ENCODE measurements at places on chromosomes 1 and 21. TPM values are rescaled to one million over a fixed set of nuclear protein-coding genes. Genes with fewer than 3 reads are reported as not detected.

Gene CCDC27
- not detected for total RNA-seq

Gene FAM20B
- 37.7 TPM for total RNA-seq

Gene GCLM
- 23.0 TPM for total RNA-seq

Gene MECR
- 26.5 TPM for total RNA-seq

Gene NHLH1
- total RNA-seq, result not detected

Gene ZMYND12
- total RNA-seq, result not detected

Gene KRTAP11-1
- not detected for total RNA-seq

DNA sequence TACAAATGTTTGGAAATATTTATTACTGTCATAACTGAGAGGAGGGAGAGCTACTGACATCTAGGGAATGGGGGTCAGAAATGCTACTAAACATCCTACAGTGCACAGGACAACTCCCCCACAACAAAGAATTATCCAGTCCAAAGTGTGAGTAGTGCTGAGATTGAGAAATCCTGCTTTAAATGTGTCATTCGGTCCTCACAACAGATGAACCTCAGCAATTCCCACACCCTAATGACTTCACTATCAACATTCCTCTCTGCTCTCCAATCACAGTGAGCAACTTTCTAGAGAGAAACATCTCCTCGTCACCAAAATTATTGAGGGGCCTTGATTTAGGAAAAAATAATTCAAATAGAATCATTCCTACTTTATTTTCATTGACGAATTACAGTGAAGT, 18.0 kb downstream of the OMA1 start:
- no peak overlapping the region for H3K27ac ChIP-seq
- DNase-seq, result no peak
- H3K4me3 ChIP-seq, result no peak overlapping the region
- H3K4me1 ChIP-seq, result no peaks in the 10 kb centered on the region

GRCh38 chr1:215059947-215060346, 22.6 kb upstream of the KCNK2 start:
- no peak overlapping the region for H3K4me3 ChIP-seq
- no peak overlapping the region for H3K27ac ChIP-seq
- H3K4me1 ChIP-seq, result no peaks in the 10 kb centered on the region
- no peaks in the 10 kb centered on the region for H3K36me3 ChIP-seq
- no peak for DNase-seq

DNA sequence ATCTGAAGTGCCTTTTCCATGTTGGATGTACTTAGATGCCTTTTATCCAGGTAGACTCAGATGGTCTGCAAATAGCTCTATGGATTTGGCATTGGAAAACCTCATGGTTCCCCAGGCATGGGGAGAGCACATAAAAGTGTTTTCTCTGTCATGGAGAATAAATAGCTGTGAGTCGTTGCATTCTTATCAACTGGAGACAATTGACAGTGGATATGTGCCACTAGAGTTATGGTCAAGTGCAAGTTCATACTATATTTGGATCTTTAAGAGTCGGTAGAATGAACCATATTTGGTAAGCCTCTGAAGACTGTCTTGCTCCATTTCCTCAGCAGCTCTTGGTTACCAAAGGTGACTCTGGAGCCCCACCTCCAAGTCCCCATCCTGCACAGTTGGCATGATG, 83.7 kb downstream of the ROR1 start:
- H3K4me1 ChIP-seq, result no peaks in the 10 kb centered on the region
- no peaks in the 10 kb centered on the region for H3K27me3 ChIP-seq
- H3K4me3 ChIP-seq, result no peak overlapping the region
- no peak for DNase-seq

DNA sequence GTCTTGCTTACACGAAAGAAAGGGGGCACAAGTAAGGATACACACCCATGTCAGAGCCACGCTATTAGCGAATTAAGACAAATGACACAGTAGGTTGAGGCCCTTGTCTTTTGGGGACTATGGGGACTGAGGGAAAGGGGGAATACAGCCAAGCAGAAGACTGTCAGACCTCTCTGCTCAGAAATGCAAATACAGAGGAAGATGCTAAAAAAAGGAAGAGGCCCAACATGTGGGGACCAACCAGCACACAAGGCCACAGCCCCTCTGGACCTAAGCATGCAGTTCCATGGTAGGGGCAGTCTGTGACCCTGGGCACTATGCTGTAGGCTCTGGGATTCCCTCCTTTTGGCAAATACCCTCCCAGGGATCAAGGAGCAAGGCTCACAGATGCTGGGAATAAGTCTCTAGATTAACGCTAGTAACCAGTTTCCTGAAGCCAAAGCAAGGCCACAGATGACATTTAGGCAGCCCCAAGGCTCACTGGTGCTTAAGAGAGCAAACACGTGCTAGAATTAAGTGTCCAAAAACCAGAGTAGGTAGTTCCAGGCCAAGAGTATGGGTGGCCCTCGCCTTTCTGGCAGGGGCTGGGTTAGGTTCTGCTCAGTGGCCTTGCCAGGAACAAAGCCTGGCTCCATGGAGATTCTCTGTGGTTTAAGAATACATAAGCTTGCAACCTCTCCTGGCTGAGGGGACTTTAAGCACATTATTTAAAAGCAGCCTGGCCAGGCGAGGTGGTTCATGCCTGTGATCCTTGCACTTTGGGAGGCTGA, 38.2 kb downstream of the RABIF start:
- no peak overlapping the region for H3K4me3 ChIP-seq
- H3K27ac ChIP-seq, result no peak overlapping the region
- H3K4me1 ChIP-seq, result no peaks in the 10 kb centered on the region
- DNase-seq, result no peak

DNA sequence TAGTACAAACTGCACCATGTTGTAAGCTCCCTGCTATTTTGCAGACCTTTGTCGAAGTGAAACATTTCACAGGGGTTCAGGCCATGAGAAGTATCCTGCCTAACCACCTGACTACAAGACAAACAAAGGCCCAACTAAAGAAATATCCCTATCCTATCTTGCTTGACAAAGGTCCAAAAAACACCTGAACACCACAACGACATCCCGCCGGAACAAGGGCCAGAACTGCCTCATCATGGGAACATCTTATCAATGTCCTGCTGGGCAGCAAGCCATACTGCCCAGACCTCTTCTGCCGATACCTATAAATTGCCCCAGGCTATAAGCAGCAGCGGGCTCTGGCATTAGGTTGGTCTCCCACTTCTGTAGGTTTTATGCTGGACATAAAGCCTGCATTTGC, 12.3 kb downstream of the MYSM1 start:
- peaks cover 3% of the 10 kb centered on the region for H3K36me3 ChIP-seq
- DNase-seq, result no peak
- no peaks in the 10 kb centered on the region for H3K27me3 ChIP-seq
- no peak overlapping the region for H3K27ac ChIP-seq

DNA sequence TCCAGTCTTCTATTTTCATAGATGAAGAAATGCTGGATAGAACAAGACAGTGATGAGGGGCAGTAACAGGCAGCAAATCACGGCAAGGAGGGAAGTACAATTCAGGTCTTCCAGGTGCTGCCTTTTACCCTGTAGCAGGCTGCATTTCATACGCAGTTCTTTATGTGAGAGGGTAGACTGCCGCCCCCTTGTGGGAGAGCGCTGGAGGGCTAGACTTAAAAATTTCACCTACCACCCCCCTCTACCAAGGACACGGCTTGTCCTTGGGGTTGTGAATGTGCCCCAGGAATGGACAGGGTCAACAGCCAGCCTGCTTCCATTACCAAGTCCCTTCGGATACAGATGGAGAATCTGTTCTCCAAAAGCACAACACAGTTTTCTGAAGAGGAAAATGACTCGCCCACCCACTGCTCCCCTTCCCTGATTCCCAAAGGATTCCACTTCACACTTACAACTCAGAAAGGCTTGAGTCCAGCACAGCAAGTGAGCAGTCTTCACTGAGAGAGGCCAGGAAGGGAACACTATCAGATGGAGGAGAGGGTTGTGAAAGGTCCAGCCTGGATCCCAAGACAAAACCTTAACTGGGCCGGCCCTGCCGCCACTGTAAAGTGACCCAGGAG, 7.4 kb downstream of the WDR77 start:
- peaks cover 96% of the 10 kb centered on the region for H3K36me3 ChIP-seq
- H3K27ac ChIP-seq, result no peak overlapping the region
- H3K4me3 ChIP-seq, result no peak overlapping the region
- DNase-seq, result no peak

GRCh38 chr1:207364614-207365013, 43.1 kb downstream of the CD55 start:
- no peak for DNase-seq
- H3K27ac ChIP-seq, result no peak overlapping the region
- no peaks in the 10 kb centered on the region for H3K27me3 ChIP-seq
- no peaks in the 10 kb centered on the region for H3K36me3 ChIP-seq
- no peak overlapping the region for H3K4me3 ChIP-seq
- H3K4me1 ChIP-seq, result no peaks in the 10 kb centered on the region

DNA sequence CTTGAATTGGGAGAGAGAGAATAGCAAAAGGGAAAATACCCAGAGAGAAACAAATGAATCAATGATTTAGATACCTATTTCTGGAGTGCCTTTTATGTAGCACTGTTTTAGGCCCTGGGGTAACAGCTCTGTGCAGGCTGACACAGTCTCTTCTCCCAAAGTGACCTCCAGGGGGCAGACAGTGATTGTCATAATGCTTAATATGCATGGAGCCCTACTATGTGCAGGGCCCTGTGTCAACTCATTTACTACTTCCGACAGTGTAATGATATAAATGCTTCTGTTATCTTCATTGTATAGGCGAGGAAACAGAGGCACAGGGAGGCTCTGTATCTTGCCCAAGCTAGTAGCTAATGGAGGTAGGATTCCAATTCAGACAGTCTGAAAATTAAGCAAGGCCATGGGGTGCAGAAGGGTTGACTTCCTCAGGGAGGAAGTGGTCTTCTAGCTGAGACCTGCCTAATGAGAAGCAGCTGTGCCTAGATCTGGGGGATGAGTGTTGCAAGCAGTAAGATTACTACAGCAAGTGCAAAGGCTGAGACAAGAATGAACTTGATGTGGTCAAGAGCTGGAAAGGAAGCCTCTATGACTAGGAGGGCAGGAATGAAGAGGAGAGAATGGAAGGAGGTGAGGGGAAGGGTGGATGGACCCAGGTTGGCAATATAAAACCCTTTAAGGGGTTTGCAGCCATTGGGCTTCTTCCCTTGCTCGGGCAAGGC, 16.2 kb upstream of the SERINC2 start:
- H3K4me1 ChIP-seq, result peaks cover 8% of the 10 kb centered on the region
- H3K27me3 ChIP-seq, result no peaks in the 10 kb centered on the region
- peak overlapping the region; percentile 90 for H3K27ac ChIP-seq
- no peaks in the 10 kb centered on the region for H3K36me3 ChIP-seq
- no peak overlapping the region for H3K4me3 ChIP-seq

GRCh38 chr1:20342294-20343148, 51.8 kb downstream of the VWA5B1 start:
- no peak overlapping the region for H3K4me3 ChIP-seq
- no peak for DNase-seq
- no peaks in the 10 kb centered on the region for H3K27me3 ChIP-seq
- H3K36me3 ChIP-seq, result no peaks in the 10 kb centered on the region

- H3K36me3 ChIP-seq, result no peaks in the 10 kb centered on the region
- no peaks in the 10 kb centered on the region for H3K4me1 ChIP-seq
- H3K4me3 ChIP-seq, result no peak overlapping the region
- no peak overlapping the region for H3K27ac ChIP-seq
- DNase-seq, result no peak
Measured at GRCh38 chr1:4355839-4356238, 298.6 kb upstream of the AJAP1 start.

DNA sequence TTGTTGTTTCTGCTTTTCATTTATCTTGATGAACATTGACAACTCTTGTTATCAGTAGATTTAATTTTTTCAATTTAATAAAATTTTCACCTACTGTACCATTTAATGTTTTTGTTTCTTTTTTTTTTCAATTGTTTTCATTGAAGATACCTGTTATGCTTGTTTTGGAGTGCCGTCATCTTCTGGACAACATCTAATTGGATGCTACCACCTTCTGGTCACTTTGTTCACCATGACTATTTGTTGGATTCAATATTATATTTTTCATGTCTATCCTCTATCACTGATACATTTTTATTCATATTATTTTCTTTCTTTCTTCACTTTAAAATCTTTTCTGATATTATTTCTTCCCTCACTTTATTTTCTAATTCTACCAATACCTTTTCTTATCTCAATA, 14.0 kb downstream of the KRTAP21-2 start:
- no peak overlapping the region for H3K27ac ChIP-seq
- no peaks in the 10 kb centered on the region for H3K36me3 ChIP-seq
- no peaks in the 10 kb centered on the region for H3K27me3 ChIP-seq
- no peak overlapping the region for H3K4me3 ChIP-seq

- H3K36me3 ChIP-seq, result no peaks in the 10 kb centered on the region
- DNase-seq, result no peak
- no peaks in the 10 kb centered on the region for H3K27me3 ChIP-seq
- peak overlapping the region; percentile 96 for H3K4me3 ChIP-seq
- peak overlapping the region; percentile 100 for H3K27ac ChIP-seq
Measured at GRCh38 chr1:198156111-198156744, 570 bp upstream of the NEK7 start.

- no peak overlapping the region for H3K4me3 ChIP-seq
- H3K4me1 ChIP-seq, result no peaks in the 10 kb centered on the region
- no peak for DNase-seq
- H3K27me3 ChIP-seq, result no peaks in the 10 kb centered on the region
- no peak overlapping the region for H3K27ac ChIP-seq
Measured at GRCh38 chr1:55084257-55084656, 44.9 kb downstream of the PCSK9 start.

GRCh38 chr1:234942879-234943506, 185.6 kb downstream of the TOMM20 start:
- H3K27ac ChIP-seq, result no peak overlapping the region
- no peaks in the 10 kb centered on the region for H3K27me3 ChIP-seq
- no peaks in the 10 kb centered on the region for H3K4me1 ChIP-seq

DNA sequence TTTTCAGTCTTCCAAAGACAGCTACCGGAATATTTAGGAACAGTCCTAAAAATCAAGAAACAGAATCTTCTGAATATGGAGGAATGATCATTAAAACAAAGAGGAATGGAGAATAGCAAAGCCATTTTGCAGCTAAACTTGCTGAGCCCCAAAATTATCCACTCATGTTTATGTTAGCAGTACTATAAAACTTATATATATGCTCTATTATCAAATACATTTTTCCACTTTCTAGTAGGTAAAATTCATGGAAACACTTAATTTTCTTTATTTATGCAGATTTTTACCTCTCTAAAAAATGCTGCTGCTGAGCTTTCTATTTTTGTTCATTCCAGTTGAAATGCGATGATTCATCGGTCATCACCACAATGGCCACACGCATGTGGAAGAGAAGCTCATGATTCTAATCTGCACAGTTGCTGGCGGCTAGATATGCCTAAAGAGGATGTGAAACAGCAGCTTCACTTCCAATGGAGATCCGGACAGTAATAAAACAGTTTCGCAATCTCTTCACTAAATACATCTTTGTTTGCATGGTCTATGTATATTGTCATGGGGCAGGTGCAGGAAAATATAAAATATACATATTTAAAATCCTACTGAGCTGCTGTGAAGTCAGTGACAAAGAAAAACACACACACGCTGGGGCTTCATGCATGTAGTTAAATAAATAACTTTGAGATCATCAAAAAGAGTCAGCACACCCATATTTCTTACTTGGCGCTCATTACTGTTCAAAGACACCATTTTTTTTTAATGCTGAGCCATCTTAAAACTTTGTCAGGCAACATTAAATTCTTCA, 292.2 kb downstream of the SMYD3 start:
- no peaks in the 10 kb centered on the region for H3K4me1 ChIP-seq
- no peak for DNase-seq
- H3K27me3 ChIP-seq, result no peaks in the 10 kb centered on the region
- H3K36me3 ChIP-seq, result no peaks in the 10 kb centered on the region
